Heart left ventricle (tissue), 16 donors: ENCODE measurements at places on chromosomes 3 and 15. TPM values are rescaled to one million over a fixed set of nuclear protein-coding genes. Genes with fewer than 3 reads are reported as not detected.

IMPG2 gene
- 0.06 TPM for polyA plus RNA-seq

TRMT10C gene
- 36.2 TPM for polyA plus RNA-seq

PDCD10 gene
- polyA plus RNA-seq = 12.6 TPM

SPTSSB gene
- polyA plus RNA-seq = not detected

PPP1R14D gene
- not detected for polyA plus RNA-seq

DNA sequence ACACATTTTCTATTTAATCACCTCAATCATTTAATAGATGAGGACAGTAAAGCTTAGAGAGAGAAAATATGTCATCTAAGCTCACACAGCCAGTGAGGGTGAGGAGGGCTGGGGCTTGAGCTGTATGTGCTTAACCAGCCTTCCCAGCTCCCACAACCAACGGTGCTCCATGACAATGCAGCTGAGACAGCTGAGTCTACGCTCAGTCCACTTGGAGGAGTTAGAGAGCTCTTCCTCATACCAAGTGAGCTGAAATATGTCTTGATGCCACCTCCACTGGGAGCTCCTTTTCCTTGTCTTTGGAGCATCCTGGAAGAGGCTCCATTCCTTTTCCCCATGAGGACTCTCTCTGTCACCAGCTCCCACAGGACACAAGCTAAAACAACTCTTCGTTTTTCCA lies 9.3 kb downstream of the HOMER2 start:
- no peak for DNase-seq

DNA sequence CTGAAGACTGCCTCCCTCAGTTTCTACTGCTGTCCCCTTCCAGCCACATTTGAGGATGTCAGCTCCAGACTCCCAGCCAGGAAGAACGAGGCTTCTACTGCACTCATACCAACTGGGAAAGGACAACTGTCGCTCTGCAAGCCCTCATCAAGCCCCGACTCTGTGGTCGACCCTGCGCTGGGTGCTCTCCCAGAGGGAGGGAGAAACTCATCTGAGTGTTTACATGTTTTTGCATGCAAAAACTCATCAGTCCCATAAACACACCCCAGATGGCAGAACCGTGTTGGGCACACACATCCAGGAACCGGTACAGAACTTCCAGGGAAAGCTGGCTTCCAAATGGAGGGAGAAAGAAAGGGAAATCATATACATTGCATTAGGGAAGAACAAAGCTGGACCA lies 43.5 kb downstream of the ADAMTS17 start:
- DNase-seq = no peak

- DNase-seq = peak; percentile 38
These were observed 749.1 kb downstream of the ROBO1 start for GRCh38 chr3:79018671-79019136.

GRCh38 chr3:187975561-187976364 lies 178.2 kb upstream of the LPP start:
- DNase-seq = no peak

- DNase-seq = no peak
These were observed 16.5 kb upstream of the TLE3 start for GRCh38 chr15:70114221-70114620.

- DNase-seq = no peak
These were observed 14.1 kb upstream of the MYH15 start for GRCh38 chr3:108524537-108524936.

- no peak for DNase-seq
These were observed 67.5 kb downstream of the KCNMB2 start for GRCh38 chr3:178603735-178604134.

GRCh38 chr3:25587526-25587925 lies 77.2 kb downstream of the TOP2B start:
- no peak for DNase-seq

GRCh38 chr15:23690015-23690414 lies 2.9 kb upstream of the NDN start:
- DNase-seq = no peak

GRCh38 chr3:4008205-4008604 lies 209.0 kb downstream of the LRRN1 start:
- DNase-seq = no peak

DNA sequence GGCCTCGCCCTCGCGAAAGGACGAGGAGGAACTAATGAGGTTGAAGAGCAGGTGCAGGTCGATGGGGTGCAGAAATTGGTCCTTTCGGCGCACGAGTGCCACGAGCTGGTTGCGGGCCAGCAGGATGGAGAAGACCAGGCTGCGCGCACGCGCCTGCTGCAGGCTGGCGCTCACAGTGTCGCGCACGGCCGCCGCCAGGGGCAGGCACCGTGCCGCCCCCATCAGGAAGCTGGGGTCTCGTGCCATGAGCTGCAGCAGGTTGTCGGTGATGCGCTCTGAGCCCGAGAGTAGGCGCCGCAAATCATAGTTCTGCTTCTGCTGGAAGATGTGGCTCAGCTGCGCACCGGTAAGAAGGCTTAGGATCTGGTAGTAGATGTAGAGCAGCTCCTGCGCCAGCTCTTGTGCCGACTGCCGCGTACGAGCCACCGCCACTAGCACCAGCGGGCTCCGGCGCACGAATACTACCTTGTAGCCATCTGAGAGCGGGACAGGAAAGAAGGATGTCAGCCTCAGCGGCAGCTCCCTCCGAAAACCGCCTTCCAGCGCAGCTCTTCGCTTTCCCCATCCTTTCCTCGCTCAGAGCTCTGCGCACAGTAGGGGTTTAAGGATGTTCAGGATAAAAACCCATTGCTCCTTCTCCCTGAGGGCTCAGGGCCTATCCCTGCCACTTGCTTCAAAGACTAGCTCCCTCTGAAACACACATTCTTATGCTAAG lies 6.9 kb upstream of the MST1R start:
- no peak for DNase-seq
